ENCODE measurements at places on chromosomes 16 and 17.

DNA sequence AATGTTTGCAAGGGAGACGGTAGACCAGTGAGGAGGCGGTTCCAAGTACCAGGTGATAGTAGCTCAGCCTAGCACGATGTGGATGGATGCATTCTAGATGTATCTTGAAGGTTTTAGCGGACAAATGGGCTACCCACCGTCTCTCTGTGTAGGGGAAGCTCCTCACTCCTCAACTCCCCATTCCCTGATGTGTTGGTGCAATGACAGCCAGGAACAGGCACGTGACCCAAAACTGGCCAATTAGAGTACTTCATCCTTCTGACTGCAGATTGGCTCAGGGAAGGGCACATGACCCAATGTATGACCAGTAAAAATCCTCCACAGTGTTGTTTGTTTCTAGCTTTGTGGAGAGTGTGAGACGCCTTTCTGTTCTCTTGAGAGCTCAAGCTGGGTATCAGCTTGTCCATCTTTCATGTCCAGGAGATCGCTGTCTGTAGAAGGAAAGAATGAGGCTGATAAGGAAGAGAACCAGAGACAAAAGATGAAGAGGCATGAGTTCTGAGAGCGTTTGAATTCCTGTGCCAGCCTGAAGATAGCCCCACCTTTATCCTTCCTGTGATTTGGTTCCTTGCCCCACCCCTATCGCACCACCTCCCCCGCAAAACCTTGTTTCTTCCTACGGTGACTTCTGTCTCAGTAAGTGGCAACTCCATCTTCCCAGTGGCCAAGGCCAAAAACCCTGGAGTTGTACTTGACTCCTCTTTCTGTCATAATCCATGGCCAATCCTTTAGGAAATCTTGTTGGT, 2.3 kb upstream of the BORCS6 start:
- no peak for DNase-seq

- no peak for DNase-seq
Observed at GRCh38 chr16:53946746-53947386, 242.9 kb downstream of the FTO start.

GRCh38 chr17:3544365-3544764, 13.2 kb downstream of the TRPV3 start:
- no peak for DNase-seq

DNA sequence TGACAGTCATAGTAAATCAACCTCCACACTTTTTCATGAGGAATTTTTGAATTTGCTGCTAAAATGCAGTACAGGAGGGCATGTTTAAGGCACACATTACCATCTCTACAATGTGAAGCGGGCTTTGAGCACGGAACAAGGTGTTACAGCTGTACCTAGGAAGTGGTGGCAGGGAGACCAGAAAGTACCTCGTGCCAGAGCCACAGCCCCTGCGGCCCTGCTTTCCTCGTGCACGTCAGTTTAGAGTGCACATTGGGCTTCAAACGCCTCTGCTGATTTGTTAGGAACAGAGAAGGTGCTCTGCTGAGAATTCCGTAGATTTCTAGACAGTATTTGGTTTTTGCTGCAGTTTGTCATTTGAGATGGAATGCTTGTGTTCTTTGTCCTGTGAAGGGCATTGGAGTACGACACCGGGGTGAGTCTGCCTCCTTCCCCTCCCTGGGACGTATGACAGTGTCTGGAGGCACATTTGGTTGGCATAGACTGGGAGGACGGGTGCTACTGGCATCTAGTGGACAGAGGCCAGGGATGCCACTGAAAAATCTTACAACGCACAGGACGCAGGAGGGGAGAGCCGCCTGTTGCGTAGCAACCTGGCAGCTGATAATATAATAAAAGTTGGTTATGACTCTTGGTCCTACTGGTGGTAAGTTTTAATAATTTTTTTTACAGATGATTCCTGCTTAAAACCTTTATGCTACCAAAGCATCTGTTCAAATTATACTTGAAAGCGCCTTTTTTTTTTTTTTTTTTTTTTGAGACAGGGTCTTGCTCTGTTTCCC, 9.1 kb downstream of the FOXK2 start:
- DNase-seq: no peak

DNA sequence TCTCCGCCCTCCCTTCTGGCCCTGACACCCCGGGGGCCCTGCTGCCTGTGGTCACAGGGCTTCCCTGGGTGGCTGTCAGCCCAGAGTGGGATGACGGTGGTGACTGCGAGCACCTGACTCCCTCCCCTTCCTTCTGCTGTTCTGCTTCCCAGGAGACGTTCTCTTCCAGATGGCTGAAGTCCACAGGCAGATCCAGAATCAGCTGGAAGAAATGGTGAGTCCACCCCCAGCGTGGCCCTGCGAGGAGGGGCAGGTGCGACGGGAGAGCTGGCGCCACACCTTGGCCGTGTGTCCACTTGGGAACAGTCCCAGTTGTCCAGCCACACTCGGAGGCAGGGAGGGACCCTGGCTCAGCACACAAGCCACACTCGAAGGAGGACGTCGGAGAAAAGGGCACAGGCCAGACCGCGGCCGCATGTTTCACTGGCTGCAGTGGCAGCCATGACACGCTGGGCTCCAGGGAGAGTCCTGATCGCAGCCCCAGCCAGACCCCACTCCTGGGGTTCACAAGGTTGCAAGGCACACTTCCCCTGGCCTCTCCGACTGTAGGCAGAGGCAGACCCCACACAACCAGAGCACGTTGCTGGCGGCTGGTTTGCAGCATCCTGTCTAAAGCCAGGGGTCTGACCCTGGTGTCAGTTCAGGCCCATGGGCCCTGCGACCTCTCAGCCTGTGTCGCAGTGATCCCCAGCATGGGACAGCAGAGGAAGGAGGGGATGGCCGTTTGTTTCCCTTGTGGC, 49.9 kb downstream of the BAIAP2 start:
- no peak for DNase-seq

- peak; percentile 37 for DNase-seq
Observed at GRCh38 chr17:77420804-77421629, 280.2 kb downstream of the SEC14L1 start.

DNA sequence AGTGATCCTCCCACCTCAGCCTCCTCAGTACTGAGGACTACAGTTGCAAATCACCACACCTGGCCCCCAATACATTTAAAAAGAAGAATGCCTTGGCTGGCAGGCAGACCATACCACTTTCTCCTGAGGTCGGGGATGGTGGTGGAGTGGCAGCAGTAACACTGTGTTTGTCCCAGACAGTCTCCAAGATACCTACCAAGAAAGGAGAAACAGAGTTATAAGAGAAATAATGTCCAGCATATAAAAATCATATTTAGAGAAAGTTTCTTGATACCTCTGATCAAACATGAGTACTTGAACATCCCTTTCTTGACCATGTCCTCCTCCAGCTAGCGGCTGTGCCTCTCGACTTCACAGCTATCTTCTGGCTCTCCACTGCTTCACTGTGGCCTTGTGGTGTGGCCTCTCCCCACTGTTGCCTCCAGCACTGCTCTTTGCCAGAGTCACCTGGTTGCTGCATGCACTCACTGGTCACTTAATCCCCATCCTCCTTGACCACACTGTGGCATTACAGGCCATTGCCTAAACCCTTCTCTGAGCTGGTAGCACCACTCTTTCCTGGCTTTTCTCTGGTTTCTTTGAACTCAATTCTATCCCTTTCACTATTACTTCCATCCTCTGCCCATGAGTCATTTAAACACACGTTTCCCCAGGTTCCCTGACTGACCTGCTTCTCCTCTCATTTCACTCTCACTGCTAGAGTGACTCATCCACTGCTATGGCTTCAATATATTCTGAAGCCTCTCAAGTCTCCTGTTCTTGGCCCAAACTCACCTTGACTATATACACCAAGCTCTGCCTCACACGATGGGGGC, 45.2 kb downstream of the XPO6 start:
- no peak for DNase-seq

GRCh38 chr17:20244671-20245070, 222.7 kb downstream of the LGALS9B start:
- no peak for DNase-seq

- no peak for DNase-seq
Observed at GRCh38 chr17:82787081-82787848, 35.4 kb downstream of the TBCD start.

DNA sequence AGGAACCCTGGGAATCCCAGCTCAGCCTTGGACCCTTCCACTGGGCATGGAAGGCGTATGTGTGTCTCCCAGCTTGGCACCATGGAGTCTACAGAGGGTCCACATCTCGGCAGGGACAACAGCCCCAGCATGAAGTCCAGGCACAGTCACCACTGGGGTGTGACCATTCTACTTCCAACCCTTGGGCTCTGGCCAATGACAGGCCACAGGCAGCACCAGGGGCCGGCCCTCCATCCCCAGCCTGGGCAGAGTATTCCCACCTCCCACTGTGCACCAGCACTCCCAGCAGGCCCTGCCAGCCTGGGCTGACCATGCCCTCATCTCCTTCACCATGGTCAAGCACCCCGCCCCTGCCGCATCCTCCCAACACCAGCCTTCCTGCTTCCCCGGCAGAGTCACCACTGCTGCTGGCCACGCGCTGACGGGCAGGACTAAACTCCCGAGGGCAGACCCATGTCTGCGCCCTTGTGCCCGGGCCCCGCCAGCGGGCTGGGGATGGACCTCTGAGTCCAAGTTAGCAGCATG, 9.5 kb upstream of the PPP1R27 start:
- no peak for DNase-seq

DNA sequence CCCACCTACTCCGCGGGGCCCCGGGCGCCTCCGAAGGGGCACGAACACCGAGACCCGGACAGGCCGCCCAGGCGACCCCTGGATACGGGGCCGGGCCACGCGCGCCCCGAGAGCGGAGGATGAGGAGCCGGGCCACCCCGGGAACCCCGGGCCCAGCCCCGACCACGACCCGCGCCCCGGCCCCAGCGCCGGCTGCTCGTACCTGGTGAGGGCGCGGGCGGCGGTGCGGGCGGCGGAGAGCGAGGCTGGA, 192 bp downstream of the FASN start:
- DNase-seq: no peak

DNA sequence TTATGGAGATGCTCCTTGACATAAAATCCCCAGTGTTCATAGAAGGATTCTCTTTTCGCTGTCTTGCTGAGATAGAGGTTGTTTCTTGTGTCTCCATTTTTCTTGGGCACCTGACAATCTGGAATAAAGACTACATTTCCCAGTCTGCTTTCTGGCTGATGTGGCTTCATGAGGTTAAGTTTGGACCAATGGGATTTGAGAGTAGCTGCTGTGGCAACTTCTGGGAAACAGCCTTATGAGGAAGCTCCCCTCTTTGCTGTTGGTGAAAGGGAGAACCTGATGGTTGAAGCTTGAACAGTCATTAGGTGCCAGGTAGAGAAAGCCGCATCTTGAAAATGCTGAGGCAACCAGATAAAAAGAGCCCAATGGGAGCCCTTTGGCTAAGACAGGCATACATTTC, 24.4 kb downstream of the HS3ST4 start:
- DNase-seq: no peak

GRCh38 chr17:47989700-47990099, 18.8 kb downstream of the CDK5RAP3 start:
- no peak for DNase-seq

Data from stimulated activated CD8-positive, alpha-beta memory T cell treated with anti-CD3 and anti-CD28 coated beads, Interleukin-4, amount 100 ng/mL, for 1 hour (primary cell).